GM12864 (cell line): ENCODE measurements at places on chromosomes 2 and 18.
A peak's percentile ranks its signal among the peaks of the same experiment; 100 is the strongest.

GRCh38 chr2:121263996-121264715 lies 20.8 kb downstream of the TFCP2L1 start:
- no peak for DNase-seq

GRCh38 chr18:27985832-27986231 lies 191.1 kb downstream of the CDH2 start:
- DNase-seq: no peak

DNA sequence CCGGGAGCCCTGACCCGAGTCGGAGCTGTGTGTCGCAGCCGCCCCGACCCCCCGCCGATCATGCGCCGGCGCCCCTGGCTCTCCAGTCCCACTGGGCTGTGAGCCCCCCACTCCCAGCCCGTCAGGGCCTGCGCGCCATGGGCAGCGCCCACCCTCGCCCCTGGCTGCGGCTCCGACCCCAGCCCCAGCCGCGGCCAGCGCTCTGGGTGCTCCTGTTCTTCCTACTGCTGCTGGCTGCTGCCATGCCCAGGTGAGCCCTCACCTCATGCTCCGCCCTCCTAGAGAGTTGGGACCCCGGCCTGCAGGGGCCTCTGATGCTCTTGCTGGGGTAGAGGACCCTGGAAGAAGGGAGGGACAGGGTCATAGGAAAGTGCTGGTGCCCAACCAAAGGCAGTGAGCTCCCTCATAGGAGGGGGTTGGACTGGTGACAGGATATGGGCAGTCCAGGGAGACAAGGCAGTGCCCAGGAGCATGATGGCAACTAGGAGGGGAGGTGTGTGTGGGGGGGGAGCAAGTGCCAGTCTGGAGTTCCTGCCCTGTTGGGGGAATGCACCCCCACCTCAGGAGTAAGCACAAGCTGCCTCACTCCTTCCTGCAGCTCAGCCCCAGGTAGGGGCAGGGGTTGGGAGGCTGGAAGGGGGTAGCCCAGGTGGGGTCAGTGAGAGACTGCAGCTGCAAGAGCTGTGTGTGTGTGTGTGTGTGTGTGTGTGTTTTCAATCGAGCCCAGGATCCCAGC lies 375 bp downstream of the WNT10A start:
- no peak for DNase-seq

DNA sequence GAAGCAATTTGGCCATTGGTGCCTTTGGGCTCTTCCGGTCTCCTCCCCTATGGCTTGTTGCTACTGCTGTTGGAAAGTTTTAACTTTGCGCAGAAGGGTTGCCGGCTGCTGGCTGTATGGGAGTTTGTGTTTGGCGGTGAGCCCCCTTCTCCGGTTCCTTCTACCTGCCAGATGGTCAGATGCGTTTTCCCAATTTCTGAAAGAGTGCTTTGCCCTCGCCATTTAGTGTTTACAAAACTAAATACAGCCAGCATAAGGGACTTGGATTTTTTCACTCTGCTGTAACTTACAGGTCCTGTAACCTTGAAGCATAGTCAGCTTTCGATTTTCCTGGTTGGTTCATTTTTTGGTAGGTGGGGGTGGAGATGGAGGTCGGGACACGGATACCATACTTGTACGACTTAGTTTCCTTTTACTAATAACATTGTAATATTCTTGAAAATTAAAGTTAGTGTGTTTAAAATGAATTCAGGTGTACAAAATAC lies 604 bp downstream of the COQ10B start:
- DNase-seq: peak; percentile 53

DNA sequence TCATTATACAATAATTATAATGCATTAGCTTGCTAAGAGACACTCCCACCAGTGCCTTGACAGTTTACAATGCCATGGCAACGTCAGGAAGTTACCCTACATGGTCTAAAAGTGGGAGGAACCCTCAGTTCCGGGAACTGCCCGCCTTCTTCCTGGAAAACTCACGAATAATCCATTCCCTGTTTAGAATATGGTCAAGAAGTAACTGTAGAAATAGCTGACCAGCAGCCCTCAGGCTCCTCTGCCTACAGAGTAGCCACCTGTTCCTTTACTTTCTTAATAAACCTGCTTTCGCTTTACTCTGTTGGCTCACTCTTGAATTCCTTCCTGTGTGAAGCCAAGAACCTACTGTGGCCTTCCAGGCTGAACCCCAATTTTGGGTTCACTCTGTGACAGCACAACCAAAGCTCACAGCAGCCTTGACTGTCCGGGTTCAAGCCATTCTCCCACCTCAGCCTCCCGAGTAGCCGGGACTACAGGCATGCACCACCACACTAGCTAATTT lies 20.0 kb upstream of the PTPN2 start:
- no peak for DNase-seq

DNA sequence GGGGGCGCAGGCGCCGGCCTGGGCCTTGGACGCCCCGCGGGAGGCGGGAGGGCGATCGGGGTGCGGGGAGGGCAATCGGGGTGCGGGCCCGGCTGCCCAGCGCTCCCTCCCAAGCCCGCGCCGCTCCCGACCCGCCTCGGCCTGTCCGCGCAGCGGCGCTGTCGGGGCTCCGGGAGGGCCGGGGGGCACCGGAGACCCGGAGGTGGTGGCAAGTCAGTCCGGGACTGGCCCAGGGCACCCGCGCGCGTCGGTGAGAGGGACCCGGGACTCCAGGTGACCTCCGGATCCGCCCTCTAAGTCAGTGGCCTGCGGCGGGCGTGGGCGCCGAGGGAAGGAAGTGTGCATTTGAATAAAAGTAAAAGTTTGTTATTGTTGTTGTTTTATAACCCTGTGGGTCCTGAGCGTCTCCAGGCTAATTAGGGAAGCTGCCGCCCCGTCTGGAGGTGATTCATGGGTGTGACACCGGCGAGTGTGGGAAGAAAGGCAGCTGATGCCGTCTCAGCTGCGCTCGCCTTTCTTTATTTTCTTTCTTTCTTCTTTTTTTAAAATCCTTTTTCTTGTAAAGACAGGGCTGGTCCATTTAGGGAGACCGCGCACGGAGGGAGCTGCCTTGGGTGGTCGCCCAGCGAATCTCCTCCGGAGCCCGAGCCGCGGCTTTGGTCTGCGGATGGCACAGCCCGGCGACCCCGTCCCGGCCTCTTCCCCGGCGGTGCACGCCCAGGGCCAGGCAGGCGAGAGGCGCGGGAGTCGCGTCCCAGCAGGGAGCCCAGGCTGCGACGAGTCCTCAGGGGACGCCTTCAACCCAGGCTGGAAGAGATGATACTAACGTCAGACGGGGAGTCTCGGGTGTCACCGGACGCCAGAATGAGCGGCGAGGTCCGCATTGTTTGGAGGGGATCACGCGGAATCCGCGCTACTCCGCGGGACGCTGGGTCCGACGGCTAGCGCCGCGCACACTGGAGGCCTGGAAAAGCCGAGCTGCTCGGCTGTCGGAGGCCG lies 627 bp upstream of the CRACDL start:
- DNase-seq: no peak

DNA sequence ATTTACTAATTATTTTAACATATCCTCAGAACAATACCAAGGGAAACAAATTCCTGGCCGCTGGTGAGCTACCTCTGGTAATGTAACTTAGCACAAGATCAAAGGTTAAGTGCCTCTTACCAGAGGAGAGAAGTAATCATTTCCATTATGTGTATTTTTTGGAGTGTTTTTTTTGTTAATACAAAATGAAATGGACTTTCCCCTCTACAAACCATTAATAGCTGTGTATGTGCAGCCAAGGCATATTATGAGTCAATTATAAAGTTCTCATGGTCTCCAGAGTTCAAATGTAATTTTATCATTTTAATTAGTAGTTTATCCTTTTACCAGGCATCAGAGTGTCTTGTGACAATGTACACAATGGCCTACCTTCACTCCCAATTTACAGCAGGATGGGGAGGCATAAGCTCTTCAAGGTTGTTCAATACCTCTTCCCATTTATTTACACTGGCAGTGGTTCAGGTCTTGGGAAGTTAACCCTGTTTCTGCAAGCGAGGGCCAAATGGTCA lies 242.2 kb downstream of the TGIF1 start:
- DNase-seq: no peak

GRCh38 chr18:61323951-61324350 lies 9.3 kb upstream of the CDH20 start:
- no peak for DNase-seq

GRCh38 chr2:140242889-140243288 lies 1462.7 kb upstream of the NXPH2 start:
- DNase-seq: no peak

DNA sequence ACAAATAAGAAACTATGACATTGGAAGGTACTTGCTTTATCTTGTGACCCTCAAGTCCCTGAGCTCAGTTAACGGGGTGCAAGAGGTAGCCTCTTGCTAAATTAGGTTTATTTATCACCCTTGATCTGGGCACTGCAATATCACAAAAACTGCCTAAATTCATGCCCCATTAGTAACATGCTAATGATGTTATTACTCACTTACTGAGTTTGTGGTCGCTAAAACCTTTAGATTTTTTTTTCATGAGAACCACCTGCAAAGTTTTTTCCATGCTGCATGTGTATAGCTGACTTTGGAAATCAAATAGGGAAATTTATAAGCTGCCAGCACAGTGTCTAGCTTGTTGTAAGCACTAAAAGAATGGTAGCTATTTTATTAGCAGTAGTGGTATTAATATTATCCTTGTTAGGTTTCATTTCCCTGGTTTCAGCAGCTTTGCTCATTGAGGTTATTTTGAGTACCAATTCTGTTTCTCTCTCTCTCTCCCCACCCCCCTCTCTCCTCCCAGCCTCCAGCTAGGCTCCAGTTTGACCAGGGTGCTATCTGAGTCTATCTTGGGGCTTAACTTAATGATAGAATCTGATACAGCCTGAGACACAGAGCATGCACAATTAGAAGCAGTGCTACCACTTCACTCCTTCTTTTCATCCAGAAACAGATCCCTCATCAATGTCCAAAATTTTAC lies 88.7 kb upstream of the ATP8B1 start:
- DNase-seq: no peak

- DNase-seq: no peak
These were observed 74.6 kb upstream of the UNC80 start for GRCh38 chr2:209696836-209697711.

- peak; percentile 82 for DNase-seq
These were observed 363.5 kb upstream of the TNP1 start for GRCh38 chr2:217223222-217223930.

DNA sequence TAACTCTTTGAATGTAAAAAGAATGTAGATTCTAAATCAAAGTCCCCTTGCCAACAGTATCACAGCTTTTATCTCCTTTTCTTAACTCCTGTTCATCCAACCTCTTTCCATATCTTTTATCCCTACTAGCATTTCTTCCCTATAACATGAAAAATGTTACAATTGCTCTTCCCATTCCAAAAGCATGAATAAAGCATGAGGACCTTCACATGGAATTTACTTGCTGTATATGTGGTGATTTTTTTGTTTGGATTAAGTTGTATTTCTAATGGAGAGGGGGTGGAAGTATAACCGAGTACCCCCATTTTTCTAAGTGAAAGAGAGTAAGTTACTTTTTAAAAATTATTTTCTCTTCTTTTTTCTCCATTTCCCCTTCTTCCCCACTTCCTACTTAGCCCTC lies 94.9 kb upstream of the RBBP8 start:
- DNase-seq: no peak

DNA sequence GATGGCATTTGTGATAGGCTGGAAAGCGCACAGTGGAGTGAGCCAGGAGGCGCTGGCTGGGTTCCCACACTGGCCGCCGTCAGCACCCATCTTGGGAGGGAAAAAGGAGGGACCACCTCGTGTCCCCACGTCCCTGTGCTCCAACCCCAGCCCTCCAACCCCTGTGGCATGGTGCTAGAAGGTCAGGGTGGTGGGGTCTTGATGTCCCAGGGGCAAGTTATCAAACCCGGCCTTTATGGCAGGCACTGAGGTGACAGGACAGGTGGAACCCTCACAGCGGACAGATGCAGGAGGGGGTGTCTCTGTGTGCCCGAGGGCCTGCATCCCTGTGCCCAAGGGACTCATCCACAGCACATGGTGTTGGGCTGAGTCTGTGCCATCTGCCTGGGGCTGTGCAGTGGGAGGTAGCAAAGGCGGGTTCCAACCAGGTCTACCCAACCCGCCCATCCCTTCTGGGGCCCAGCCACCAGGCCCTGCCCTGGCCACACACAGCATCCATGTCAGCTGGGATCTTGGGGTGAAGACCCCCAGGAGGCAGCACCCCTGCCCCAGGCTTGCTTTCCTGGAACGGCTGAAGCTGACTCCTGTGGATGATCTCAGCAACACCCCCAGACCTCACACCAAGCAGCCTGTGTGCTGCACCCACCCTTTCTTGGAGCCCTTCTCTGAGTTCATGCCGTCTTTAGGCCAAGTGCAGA lies 246.1 kb downstream of the NDUFA10 start:
- no peak for DNase-seq

- DNase-seq: no peak
These were observed 172.1 kb downstream of the CBLN2 start for GRCh38 chr18:72372076-72372475.

DNA sequence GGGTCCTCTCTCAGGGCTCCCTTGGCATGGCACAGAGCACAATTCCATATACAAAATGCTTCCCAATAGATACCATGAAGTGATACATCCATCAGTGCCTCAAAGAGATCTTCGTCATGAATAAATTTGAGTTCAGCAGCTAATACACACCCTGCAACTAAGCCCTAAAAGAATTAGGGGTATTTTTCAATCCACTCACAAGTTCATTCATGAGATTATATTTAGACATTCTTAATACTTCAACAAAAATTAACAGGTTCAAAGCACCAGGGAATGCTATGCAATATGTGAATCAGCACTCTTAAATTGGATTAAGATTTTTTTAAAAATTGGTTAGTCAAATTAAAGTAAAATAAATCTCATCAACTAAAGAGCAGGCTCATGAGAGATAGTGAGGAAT lies 79.7 kb downstream of the PID1 start:
- no peak for DNase-seq

GRCh38 chr2:14134771-14135170 lies 497.7 kb upstream of the LRATD1 start:
- no peak for DNase-seq

GRCh38 chr2:39584283-39584965 lies 81.3 kb upstream of the TMEM178A start:
- DNase-seq: no peak

GRCh38 chr18:66646609-66647008 lies 42.7 kb upstream of the CDH19 start:
- DNase-seq: no peak

DNA sequence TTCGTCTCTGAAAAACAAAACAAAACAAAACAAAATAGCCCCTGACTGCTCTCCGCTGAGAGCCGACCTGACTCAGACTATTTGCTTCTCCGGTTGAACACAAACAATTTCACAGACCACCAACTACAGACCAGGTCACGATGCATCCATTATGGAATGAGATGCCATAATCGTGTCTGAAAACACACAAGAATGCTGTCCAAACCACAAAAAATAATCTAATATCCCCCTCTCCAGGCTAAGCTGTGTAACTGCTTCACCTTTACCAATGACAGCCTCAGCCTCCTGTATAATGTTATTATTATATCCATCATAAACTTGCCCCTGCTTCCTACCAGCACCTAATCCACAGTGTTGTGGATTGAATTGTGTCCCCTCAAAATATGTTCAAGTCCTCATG lies 114.7 kb downstream of the DNAH6 start:
- no peak for DNase-seq

DNA sequence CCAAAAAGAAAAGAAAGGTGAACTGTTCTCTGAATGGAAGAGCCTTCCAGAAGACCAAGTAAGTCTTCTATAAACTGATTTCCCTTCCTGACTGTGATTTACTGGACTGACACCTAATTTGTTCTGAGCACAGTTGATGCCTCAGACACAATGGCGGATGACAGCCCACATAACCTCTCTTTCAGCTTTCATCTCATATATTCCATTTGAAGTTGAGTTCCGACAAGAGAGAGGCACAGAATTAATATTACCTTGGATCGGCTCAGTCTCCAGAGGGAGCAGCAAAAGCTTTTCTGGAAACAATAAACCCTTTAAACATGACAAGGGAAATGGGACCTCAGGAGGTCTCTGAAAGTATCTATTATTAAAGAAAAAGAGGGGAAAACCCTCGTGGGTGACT lies 638.7 kb upstream of the SETBP1 start:
- no peak for DNase-seq
